ENCODE measurements at places on chromosomes 5 and 9. TPM values are rescaled to one million over a fixed set of nuclear protein-coding genes. Genes with fewer than 3 reads are reported as not detected.

FOXD4L3 gene
- total RNA-seq = not detected

DNA sequence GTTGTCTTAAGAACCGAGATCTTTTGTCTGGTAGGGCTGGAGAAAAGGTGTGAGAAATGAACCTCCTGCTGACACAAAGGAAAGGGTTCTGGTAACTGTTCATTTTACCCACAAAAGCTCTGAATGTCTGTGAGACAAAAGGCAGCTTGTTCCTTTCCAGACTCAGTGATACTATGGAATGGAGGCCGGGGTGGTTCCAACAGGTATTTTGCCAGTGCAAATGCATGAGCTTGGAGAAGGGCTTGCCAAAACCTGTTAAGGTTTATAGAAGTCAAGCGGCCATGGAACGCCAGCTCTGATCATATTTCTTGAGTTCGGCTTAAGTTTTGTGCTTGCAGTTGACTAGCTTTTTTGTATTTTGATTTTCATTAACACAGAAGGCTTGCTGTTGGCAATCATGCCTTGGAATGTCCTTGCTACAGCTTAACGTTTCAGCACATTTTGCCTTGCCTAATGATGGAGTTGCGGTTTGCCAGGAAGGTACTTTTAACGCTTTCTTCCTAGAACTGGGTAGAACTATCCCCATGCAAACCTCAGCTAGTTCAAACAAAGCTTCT is 328.6 kb downstream of the PIK3R1 start:
- DNase-seq = no peak

DNA sequence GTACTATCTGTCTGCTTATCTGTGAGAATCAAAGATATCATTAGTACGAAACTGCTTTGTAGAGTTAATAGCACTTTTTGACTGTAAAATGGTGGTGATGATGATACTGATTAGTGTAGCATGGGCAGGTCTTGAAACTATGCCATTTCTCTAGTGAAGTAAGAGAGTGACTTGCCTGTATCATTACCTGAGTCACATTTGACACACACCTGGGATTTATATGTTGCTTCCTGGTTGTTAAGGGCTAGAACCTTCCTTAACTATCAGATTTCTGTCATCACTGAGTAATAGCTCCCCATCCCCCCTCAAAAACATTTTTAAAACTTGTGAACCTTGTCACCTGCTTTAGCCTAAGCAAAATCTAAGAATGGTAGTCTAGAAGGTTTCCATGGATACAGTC is 135.6 kb upstream of the RORB start:
- no peak for DNase-seq

DNA sequence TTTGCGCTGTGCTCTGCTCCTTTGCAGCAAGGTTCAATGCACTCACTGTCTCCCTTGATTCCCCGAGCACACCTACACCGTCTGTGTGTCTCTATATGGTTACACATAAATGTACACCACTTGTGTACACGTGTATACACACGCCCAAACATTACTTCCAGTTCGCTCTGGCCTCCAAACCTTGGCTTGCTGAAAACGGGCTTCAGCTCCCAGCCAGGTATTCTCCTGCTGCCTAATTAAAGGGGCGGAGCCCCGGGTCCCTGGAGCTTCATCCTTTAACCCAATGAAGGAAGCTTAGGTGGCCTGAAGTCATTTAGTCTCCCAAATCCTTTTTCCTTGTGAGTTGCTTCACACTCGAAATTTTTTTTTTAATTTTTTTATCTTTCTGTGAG is 4.6 kb downstream of the ISL1 start:
- DNase-seq = no peak

GRCh38 chr5:139049780-139050179 is 148.4 kb downstream of the SIL1 start:
- DNase-seq = no peak

DNA sequence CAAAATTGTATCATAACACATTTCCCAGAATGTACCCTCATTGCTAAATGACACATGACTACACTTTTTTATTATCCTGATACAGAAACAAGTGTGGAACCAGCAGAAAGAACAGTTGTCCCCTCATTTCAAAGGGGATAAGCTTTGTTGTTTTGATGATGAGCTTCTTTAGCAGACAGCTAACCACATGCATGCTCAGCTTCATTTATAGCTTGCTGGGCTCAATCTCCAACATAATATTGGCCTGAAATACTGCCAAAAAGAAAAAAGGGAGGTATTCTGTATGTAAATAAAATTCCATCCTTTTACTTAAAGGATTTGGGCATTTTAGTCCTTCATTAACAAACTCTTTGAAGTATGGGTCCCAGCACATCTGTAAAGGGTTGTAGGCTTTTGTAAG is 120.4 kb downstream of the SPATA31D1 start:
- DNase-seq = no peak

DNA sequence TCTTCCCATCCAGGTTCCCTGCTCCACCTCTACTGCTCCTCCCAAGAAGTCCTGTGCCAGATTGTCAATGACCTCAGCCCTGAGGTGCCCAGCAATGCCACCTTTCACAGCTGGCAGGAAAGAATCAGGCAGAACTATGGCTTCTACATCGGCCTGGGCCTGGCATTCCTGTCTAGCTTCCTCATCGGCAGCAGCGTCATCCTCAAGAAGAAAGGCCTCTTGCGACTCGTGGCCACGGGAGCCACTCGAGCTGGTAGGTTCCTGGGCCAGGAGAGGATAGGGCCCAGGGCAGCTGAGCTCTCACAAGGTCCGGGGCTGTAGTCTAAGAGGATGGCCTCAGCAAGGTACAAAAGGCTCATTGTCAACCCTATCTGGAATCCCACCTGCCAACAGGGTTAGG is 3.1 kb downstream of the NIPAL4 start:
- DNase-seq = no peak

DNA sequence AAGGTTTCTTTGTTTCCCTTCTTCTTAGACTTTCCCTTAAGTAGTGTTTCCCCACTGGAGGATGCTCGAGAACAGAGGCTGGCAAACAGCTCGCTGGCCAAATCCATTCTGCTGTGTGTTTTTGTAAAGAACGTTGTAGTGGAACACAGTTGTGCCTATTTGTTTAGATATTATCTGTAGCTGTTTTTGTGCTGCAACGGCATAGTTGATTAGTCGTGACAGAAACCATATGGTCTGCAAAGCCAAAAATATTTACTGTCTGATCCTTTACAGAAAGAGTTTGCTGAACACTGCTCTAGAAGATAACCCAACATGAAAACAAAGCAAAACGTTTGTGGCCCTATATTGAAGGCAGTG is 47.0 kb upstream of the EGFLAM start:
- no peak for DNase-seq

DNA sequence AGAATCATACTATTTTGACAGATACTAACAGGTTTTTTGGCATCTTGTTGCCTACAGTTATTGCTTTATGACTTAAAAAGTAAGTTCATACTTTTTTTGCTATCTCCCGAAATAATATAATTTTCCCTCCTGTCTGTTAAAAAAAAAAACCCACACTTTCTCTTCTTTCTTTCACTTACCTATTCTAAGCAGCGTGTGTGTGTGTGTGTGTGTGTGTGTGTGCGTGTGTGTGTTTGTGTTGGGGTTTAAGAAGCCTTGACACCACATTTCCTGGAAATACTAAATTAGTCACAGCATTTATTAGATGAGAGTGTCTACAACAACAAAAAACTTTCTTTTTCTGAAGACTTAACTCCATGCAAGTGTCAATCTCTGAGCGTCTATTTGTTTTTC is 12.4 kb downstream of the TNFAIP8 start:
- no peak for DNase-seq

DNA sequence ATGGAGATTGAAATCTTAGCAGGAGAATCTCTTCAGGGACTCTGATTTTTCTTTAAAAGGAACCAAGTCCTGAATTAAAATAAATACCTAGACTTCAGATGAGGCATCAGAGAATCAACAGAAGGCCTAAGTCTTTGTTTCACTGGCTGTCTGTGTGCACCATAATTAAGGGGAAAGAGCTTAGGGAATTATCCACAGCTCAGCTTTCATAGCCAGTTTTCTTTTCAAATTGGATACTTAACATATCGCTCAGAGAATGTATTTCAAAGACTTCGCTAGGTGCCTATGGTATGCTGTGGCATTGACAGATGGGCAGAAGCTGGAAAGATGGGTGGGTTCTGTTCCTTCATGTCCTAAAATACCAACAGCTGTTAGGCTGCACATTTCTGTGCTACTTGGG is 325.8 kb downstream of the TMEM38B start:
- no peak for DNase-seq

GRCh38 chr9:19163631-19164030 is 36.3 kb upstream of the PLIN2 start:
- DNase-seq = no peak

DNA sequence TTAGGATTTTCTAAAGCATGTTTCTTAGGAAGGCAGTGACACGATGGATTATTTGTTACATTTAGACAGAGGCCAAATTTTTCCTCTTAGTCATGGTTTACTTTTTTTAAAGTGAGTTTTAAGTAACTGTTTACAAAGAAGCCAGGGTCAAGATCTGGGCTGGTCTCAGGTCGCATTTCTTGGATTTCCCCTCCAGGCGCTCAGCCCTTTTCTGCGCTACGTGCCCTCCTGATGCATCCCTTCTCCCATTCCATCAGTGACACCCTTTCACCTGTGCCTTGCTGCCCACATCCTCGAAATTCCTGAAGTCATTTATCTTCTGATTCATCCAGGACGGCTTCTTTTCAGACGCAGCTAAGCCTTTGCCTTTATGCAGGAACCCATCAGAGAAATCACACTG is 330.3 kb downstream of the IRX1 start:
- DNase-seq = no peak

- no peak for DNase-seq
These were observed 4.2 kb downstream of the DNAJA1 start for GRCh38 chr9:33029231-33029786.

DNA sequence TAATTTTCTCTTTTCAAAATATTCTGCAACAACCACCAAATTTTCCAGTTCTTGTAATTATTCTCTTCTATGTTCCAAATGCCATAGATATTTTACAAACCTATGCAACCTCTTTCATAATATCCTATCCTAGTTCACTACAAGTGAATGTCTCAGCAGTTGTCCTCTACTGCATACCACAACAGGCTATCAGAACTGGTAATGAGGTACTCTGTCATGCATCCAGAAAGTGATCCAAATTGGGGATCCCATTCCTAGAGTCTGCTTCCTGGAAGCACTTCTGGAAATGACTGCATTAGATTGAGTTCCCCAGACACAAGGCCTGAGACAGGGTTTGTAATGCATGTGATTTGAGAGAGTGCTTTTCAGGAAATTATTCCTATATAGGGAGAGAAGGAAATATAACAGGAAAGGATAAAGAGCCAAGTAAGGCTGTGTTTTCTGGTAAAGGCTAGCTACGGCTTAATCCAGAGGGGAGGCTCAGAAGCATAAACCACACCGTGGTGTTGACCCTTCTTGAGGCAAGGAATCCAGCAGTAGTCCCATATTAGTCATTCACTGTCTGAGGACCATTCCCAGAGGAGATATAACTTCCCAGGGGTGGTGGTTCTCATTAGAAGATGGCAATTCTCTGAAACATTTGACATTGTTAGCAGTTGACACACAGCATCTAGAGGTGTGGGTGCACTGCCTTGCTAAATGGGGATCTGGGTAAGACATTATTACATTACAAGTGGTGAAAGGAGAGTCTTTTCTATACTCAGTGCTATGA is 80.3 kb upstream of the FST start:
- DNase-seq = no peak

- no peak for DNase-seq
These were observed 182.2 kb upstream of the SMARCA2 start for GRCh38 chr9:1832960-1833359.

- no peak for DNase-seq
These were observed 56.1 kb upstream of the FSTL4 start for GRCh38 chr5:133668458-133668857.

DNA sequence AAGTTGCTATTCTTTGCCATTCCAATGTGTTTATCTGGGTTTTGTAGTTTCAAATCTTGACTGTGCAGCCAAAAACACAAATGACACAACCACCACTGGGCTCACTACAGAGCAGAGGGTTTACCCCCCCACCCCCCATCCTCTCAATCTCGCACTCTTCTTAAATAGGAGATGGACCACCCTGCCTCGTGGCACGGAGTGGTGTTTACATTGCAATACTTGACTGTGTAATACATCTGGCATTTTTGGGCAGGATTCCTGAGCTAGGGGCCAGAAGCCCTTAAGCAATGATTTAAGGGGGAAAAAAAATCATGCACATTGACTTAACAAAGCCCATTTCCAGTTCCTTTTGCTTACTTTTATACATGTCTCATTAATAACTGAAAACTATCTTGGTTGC is 19.0 kb downstream of the PTCH1 start:
- no peak for DNase-seq

Measured in pulmonary artery endothelial cell (primary cell).